Activated CD4-positive, alpha-beta T cell treated with anti-CD3 and anti-CD28 coated beads, Interleukin-2, amount 50 U/mL, for 48 hours (primary cell): ENCODE measurements at places on chromosomes 7 and 10.

DNA sequence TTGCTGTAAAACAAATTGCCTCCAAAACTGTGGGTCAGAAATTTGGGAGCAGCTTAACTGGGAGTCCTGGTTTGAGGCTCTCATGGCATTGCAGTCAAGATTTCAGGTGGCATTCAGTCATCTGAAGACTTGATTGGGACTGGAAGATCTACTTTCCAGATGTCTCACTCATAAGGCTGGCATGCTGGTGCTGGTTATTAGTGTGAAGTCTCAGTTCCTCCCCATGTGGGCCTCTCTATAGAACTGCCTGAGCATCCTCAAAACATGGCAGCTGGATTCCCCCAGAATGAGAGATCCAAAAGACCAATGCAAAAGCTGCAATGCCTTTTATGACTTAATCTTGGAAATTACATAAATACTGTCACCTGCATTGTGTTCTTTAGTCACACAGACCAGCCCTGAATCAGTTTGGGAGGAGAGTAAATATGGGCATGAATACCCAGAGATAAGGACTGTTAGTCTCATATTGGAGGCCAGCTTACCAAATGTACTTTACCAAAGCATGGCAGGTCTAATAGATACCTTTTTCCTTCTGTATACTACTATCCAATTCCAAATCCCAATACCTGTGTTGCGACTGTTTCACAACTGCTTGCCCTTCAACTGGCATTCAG lies 6.5 kb upstream of the HERPUD2 start:
- DNase-seq = no peak

DNA sequence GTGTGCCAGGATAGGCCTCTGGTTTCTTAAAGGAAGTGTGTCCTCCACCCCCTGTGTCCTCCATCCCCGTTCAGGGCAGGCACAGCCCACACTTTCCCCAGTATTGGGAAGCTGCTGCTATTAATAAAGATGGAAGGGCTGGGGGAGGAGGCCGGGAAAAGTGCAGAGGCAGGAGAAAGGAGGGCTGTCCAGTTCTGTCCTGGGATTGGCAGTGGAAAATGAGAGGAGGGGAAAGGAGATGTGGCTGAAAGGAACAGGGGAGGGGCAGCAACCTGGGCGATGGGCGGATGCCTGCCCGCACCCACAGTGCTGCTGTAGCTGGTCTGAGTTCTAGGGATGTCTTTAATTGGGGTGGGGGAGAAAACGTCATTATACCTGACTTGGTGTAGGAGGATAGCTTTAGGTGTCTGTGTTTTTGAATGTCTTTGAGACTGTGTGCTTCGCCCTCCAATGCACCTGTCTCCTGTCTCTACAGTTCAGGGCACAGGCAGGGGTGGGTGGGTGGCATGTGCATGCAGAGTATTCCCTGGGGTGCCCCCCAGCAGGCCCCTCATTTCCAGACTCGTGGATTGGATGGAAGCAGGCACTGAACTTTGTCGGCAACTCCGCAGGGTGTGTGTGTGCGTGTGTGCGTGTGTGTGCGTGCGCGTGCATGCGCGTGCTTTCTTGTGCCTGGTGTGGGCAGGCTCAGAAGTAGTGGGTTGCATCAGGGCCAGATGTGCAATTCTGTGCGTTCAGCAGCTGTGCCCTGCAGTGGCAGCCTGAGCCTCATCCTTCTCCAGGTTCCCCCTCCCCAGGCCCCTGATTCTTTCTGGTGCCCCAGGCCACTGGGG lies 2.5 kb downstream of the TRIM8 start:
- peak; percentile 53 for DNase-seq

- DNase-seq = no peak
Measured at GRCh38 chr7:95357623-95358022, 33.3 kb upstream of the PON1 start.

DNA sequence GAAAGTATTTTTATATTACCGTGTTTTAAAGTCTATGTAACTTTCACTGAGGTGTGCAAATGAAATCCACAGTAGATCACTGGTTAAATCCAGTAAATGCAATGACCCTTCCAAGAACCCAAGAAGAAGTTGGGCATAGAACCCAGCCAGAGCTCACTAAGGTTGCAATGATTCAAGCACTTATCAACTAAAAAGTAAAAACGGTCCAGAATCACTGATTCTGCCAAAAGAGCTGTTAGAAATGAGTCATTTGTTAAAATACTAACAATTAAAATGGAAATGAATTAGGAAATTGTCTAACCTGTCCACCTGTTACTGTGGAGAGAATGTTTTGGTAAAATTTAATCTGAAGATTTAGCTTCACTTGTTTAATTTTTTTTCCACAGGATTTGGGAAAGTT lies 74.4 kb downstream of the ANK3 start:
- no peak for DNase-seq

GRCh38 chr7:88071994-88072714 lies 138.1 kb downstream of the ADAM22 start:
- no peak for DNase-seq

DNA sequence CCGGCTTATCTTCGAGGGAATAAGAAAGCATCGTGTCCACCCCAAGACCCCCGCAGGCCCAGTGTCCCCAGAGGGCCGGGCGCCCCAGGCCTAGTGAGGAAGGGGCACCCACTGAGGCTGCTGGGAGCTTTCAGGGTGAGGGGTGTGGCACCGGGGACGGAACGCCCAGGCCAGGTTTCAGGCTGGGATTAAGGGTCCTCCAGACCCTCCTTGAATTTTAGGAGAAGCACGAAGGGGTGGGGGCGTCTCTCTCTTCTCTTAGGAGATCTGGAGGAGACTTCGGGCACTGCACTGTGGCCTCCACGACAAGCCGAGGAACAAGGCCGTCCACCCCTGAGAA lies 96.8 kb downstream of the PDGFA start:
- DNase-seq = no peak

DNA sequence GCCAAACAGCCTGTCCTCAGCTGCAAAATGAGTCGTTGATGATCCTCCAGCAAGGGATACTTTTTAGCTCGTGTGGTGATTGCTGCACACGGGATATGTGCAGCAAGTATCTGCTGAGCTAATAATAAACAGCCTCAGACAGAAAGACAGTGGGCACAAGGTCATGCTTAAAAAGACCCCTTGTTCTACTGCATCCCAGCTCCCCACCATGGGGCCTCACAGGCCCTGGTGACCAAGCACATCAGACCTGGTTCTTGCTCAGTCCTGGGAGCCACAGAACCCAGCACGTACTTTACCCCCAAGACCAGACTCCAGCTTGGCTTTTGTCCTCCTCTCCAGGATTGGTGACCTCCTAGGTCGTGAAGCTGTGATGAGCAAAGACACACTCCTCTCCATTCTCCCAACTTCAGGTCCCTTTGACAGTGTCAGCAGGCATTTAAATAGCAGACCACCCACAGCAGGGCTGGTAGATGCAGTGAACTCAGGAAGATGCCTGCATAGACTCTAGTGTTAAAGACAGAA lies 50.5 kb downstream of the EGFR start:
- no peak for DNase-seq

GRCh38 chr7:43296306-43296705 lies 183.9 kb downstream of the HECW1 start:
- no peak for DNase-seq

DNA sequence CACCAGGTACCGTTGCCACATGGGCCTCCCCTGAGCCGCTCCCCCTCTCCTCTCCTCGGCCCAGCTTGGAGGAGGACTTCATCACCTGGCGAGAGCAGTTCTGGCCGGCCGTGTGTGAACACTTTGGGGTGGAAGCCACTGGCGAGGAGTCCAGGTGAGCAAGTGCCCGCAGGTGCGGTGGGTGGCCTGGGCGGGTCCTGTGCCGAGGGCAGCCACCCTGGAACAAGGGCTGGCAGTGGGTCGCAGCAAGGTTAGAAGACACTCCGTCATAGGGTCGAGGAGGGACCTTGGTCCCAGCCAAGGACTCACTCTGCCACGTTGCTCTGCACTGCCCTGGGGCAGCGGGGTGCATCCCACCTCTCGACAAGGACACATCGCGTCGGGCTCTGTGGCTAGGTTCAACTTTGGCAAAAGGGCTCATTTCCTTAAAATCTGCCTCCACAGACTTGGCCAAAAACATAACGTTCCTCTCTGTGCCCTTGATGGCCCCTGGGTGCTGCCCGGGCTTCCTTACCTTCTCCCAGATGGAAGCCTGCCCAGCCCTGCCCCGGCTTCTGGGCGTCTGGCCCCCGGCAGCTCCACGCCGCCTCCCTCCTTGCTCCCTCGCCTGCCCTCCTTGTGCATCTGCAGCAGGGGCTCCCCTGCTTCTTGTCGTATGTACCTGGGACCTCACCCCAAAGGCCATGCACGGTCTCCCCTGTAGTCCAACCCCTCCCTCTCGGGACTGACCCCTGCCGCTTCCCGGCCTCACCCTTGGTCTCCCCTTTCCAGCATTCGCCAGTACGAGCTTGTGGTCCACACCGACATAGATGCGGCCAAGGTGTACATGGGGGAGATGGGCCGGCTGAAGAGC lies 12.7 kb downstream of the TMEM120A start:
- no peak for DNase-seq
